Purkinje cell (primary cell): ENCODE measurements at places on chromosomes 11 and 22. TPM values are rescaled to one million over a fixed set of nuclear protein-coding genes. Genes with fewer than 3 reads are reported as not detected.

Gene OR4X2
- not detected in 2 replicates for polyA plus RNA-seq

Gene NDUFS3
- 180 and 237 TPM in 2 replicates for polyA plus RNA-seq

Gene APOBEC3B
- not detected in 2 replicates for polyA plus RNA-seq

Gene CARD18
- 0.46 TPM in 1 of 2 replicates, not detected in the other for polyA plus RNA-seq

Gene LRRC74B
- not detected in 2 replicates for polyA plus RNA-seq

Gene ANO1
- 28.8 and 38.3 TPM in 2 replicates for polyA plus RNA-seq

Gene INS
- polyA plus RNA-seq = not detected in 2 replicates

Gene C11orf21
- polyA plus RNA-seq = not detected in 2 replicates

Gene MS4A12
- not detected in 2 replicates for polyA plus RNA-seq

Gene TCN2
- polyA plus RNA-seq = 1.4 and 5.3 TPM in 2 replicates

Gene RFPL3
- not detected in 2 replicates for polyA plus RNA-seq

Gene OR8D1
- not detected in 2 replicates for polyA plus RNA-seq

Gene SERPINH1
- 4.5 and 8.1 TPM in 2 replicates for polyA plus RNA-seq

Gene LBHD1
- polyA plus RNA-seq = 2.2 TPM in 1 of 2 replicates, not detected in the other
